ENCODE measurements at places on chromosomes 7 and 10.

- no peak for DNase-seq
Measured at GRCh38 chr7:112757337-112757736, 32.9 kb downstream of the TMEM168 start.

DNA sequence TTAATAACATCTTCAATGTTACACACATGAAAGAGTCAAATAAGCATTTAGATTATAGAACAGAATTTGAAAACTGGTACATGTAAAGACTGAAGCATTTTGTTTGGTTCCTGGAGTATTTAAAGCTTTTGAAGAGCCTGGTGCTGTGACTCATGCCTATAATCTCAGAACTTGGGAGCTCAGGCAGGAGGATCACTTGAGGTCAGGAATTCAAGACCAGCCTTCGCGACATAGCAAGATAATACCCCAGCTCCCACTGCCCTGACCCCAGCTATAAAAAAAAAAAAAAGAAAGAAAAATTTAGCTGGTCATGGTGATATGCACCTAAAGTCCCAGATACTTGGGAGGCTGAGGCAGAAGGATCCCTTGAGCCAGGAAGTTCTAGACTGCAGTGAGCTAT lies 87.8 kb downstream of the HDAC9 start:
- no peak for DNase-seq

DNA sequence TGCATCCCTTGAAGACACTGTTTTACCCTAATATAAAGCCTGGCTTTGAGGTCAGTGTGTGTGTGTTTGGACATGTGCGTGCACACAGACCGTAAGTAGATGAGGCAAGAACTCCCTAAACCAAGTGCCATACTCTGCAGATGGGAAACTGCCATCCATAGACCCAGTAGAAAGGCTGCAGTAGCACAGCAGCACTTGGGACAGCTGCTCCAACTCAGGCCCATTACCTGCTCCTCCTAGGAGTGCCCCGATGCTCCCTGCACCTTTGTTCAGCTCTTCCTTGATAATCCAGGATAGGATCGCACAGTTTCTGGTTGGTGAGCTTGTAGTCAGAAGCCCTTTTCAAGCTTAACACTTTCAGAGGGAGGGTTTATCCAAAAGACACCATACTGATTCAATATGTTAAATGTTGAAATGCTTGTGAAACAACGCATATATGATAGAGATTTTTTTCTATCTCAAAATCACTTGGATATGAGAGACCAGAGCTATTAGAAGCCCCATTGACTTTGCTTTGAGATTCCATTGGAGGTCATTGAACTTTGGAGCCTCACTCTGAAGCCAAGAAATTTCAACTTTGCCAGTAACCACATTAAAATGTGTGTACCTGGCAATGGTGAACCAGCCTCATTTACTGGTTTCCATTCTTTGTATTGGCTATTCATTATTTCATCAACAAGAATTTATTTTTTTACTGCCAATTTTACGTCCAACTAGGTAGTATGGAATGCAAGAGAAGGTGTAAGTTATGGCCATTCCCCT lies 757.0 kb upstream of the GALNT17 start:
- no peak for DNase-seq

DNA sequence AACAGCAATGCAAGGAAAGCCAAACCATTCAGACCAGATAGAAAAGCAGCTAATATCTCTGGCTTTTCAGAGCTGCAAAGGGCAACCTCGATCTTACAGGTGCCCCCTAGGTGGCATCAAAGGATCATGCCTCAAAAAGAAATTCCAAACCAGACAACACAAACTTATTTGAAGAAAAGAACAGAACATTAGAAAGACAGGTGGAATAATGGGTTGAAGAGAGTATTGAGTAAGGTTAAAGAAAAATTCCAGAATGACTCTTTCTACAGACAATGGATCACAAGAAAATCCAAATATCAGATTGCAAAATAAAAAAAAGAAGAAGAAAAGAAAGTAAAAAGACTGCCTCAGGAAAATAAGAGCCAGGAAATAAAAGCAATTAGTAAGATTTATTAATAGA lies 213.7 kb downstream of the ELMO1 start:
- DNase-seq: no peak

GRCh38 chr10:25078658-25079431 lies 62.4 kb downstream of the THNSL1 start:
- DNase-seq: no peak
